ENCODE measurements at places on chromosomes 7 and 10.

DNA sequence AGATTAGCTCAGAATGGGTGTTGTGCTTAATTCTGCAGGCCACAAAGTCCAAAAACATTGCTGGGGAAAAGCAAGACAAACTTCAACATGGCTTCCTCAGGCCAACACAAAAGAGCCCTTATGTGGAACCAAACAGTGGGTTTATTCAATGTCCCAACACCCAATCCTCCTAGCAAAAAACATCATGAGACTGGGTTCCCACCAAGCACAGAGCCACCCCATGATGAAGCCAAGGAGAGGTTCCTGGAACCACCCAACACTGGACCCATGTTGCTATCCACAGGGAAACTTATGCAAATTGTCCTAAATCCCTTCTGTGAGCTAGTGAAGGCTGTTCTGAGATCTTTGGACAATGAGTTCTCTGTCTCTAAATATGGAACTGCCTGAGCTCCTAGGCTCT, 24.0 kb downstream of the SLC25A13 start:
- DNase-seq, result no peak

DNA sequence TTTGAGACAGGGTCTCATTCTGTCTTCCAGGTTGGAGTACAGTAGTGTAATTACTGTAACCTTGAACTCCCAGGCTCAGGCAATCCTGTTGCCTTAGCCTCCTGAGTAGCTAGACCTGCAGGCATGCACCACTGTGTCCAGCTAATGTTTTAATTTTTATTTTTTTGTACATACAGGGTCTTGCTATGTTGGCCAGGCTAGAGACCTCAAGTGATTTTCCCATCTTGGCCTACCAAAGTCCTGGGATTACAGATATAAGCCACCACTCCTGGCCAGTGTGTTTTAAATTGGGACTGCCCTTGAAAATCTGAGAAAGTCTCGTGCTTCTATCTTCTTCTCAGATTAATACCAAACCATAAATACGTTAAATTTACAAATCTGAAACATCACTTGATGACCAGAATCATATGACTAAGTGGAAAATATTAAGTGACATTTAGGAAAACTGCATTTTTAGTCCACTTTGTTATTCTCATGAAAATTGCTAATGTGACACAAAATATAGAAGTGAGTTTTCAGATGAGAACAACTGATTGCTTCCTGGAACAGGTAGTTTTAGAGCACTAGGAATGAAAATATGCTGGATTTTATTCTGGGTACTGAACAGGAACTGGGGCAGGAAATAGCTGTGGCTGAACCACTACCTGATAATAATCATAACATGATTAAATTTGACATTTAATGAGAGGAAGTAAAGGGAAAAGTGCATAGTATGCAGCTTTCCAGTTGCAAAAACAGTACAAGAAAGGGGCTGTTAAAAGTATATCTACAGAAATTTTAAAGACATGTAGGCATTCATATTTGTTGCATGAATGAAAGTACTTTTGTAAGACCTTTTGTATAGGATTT, 4.2 kb downstream of the PHTF2 start:
- DNase-seq, result no peak

DNA sequence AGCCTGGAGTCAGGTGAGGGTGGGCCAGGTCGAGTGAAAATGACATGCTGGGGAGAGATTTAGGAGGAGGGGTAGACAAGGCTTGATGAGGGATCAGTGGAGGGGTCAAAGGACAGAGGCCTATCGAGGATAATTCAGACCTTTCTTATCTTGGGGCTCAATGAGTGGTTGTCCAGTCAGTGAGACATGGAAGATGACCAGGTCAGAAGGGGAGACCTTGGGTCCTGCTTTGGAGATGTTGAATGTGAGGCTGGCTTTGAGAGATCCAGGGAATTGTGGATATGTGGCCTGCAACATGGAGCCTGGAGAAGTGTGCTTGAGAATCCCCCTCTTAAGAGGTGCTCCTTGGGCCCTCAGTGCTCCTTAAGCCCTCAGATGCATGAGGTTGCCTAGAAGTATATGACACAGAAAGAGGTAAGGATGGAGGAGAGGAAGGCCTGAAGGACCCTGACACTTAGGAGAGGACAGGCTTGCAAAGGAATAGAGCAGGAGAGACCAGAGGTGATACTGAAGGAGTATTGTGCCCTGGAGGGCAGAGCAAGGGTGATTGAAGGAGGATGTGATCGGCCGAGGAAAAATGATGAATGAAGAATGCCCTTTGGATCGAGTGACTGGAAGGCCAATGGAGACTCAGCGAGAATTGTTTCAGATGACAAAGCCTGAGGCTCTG, 129.8 kb upstream of the GPR26 start:
- no peak for DNase-seq

DNA sequence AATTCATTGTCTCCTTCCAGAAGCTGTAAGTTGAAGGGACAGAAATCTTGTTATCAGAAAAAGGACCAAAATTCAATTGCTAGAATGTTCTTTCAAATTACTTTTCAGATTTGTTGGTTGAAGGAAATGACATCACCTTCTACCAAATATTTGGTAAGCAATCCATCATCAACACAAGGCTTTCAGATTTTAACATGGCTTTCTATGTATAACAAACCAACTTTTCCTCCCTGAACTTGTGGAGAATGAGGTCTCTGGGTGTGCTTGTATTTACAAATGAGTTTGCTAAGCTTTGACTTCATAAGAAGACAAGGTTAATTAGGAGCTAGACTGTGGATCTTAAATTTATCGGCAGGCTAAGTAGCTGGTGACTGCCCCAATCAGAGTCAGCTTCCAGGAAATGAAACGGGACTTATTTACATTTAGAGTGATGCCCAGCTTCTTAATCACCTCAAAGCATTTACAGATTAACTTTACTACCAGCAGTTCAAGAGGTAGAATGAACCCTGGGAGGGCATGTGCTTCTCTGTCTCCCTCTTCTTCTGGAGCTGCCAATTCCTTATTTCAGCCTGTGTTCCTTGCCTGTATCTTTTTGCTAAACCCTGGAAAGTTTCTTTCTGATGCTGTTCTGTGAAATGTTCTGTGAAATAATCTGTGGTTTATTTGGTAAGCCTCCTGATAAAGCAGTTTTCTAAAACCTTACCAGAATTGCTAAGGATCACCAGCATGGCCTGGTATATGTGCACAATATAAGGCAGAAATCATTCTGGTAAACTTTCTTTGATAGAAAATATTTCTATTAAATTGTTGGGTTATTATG, 248.8 kb upstream of the FZD8 start:
- DNase-seq, result no peak

- DNase-seq, result no peak
These were observed 581.3 kb downstream of the ATRNL1 start for GRCh38 chr10:115674496-115674895.
